ENCODE measurements at places on chromosomes 3 and 15.

DNA sequence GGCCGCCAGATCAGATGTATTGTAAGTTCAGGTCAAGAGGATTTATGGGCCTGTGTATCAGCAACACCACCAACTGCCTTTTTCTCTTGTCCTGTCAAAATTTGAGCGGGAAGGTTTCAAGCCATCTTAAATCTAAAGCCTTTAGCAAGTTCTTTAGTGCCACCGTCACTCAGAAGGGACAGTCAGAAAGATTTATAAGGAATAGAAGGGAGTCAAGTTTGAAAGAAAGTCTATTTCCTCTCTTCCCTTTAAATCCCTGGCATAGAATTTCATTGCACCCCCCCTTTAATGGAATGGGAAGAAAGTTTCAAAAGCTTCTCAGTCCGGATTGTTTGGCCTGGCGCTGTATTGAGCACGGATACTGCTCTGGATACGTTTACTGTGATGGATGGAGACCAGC is 359.4 kb downstream of the FEZF2 start:
- no peak for DNase-seq

DNA sequence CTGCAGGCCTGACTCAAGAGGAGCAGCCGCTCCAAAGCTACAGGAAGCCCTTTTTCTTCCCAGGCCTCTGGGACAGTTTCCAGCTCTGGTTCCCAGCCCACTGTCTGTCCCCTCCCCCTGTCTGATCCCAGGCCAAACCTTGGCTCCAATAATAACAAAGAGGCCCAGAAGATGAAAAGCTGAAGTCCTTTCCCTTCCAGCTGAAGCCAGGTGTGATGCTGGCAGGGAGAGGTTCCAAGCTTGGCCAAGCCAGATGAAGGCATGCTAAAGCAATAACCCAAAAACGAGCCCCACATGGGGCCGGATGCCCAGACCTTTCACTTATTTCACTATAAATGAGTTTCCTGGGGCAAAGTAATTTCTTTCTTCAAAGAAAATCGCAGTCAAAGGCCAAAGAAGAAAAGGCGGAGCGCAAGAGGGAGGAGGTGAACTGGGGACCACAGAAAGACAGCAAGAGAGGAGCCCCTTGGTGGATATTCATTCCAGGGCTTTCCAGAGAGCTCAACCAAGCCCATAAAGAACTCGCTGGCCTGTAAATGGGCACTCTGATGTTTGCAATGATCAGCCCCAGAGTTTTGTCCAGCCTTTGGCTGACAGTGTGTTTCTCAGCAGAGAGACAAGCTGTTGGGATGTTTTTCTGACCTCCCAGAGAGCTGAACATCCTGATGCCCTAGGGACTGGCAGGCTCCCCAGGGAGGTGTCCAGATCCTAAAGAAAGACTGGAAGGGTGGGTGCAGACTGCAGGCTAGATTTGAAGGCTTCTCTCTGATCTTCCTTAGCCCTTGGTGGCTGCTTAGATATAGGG is 157.6 kb downstream of the UACA start:
- DNase-seq, result no peak

GRCh38 chr3:64224826-64225610 is at the start of gene PRICKLE2:
TSS of gene PRICKLE2 (minus strand) at chr3:64225466. CDS start at chr3:64198927, 26,539 bp downstream.
- peak; percentile 95 for DNase-seq

DNA sequence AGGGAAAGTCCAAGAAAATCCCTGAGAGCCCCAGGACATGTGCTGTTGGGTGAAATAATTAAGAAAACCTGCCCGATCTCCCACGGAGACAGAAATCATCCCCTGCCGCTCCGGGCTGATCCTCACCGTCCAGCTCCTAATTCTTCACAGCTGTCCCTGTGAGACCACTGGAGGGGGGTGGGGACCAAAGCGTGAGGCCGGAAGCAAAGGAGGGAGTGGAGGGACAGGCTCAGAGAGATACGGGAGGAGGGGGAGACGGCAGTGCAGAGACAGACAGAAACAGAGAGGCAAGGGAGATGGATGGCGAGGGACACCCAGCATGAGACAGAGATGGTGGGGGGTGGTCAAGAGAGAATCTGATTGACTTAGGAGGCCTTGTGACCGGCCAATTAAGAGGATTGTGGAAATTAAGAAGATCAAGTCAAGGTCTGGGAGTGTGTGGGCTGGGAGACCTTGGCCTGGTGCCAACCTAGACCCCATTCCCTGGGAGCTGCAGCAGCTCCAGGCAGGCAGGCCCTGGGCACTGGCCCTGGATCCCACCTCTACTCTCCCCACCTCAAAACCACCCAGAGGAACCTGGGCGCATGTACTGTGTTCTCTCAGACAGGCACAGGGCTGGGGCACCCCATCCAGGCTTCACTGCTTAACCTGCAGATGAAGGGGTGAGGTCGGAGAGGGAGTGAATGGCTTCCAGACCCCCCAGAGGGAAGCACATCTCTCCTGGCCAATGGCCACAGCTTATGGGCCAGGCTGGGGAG is 113.2 kb upstream of the ALDH1A3 start:
- DNase-seq, result peak; percentile 99

GRCh38 chr3:134704556-134704955 is 53.7 kb upstream of the KY start:
- no peak for DNase-seq

- DNase-seq, result no peak
Observed at GRCh38 chr3:73653877-73654276, 29.1 kb upstream of the PDZRN3 start.
